Small intestine (tissue), 16 donors: ENCODE measurements at places on chromosomes 12 and 14.

- DNase-seq: no peak
These were observed 44.5 kb upstream of the SELPLG start for GRCh38 chr12:108678104-108678730.

DNA sequence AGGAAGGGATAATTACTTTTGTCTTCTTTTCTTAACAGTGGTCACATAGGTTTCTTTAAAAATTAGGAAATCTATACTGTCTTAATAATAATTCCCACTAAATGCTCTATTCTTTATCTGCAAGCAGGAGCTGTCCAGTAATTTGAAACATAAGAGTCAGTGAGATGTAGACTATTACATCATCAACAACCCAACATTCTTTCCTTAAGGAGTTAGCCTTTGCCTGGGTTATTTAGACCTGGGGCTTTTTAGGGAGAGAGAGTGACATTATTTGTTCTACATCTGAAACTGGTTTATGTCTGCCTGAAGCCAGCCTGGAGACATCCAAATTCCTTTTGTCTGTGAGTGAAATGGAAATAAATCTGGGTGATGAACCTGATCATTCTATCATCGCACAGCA lies 294.4 kb downstream of the TMTC2 start:
- no peak for DNase-seq

DNA sequence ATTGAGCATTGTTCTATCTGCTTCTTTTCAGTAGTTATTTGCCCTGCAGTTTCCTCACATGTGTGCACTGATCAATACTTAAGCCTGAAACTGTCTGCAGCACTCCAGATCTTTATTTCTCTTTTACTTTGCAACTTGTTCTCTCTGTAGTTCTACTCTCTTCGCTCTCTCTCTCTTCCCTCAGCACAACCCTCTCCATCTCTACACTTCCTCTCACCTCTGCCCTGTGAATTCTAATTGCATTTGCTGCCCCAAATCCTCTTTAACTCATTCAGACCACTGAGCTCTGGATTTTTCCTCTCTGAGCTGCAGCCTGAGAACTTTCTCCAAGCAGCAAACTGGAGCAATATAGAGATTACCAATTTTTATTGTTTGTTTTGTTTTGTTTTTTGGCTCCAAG lies 1035.5 kb downstream of the FSCB start:
- DNase-seq: no peak

GRCh38 chr14:40414386-40414785 lies 982.2 kb upstream of the FBXO33 start:
- no peak for DNase-seq

DNA sequence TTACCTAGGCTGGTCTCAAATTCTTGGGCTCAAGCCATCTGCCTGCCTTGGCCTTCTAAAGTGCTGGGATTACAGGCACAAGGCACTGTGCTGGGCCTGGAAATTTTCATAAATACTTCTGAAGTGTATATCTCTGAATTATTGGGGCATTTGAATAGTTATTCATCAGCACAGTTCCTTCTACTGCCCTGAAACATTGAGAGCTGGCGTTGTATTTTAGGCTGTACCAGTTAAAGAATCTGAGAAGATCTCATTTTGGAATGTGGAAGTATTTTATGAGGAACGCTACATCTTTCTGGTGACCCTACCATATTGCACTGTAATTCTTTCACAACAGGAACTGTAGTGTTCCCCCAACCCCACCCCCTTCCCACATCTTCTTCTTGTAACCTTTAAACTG lies 349.0 kb upstream of the RGS6 start:
- DNase-seq: no peak

GRCh38 chr12:49873361-49873934 lies 30.3 kb downstream of the FAIM2 start:
- no peak for DNase-seq

GRCh38 chr12:14810167-14810952 lies 3.6 kb downstream of the SMCO3 start:
- peak; percentile 10 for DNase-seq

DNA sequence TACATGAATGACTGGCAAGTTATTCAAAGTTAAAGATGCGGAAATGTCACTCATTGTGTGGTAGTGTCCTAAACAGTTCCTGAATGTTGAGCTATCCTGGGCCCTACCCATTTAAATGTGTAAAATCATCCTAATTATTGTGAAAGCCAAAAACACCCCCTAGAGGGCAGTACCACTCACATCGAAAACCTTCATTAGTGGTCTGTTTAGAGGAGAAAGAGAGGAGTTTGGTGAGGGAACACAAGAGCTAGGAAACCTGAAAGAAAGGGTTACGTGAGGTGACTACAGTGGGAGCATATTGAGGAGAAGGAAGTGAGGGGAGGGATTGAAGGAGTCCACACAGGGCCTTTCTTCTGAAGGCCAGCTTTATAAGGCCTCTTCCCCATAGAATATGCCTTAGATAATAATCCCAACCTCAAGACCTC lies 2.5 kb upstream of the TEP1 start:
- peak; percentile 69 for DNase-seq

- peak; percentile 47 for DNase-seq
These were observed 41.2 kb downstream of the BEGAIN start for GRCh38 chr14:100546051-100546443.

- no peak for DNase-seq
These were observed 14.8 kb downstream of the ELK3 start for GRCh38 chr12:96208801-96209549.

- no peak for DNase-seq
These were observed 27.7 kb downstream of the PPP2R5C start for GRCh38 chr14:101789222-101789621.

- DNase-seq: peak; percentile 75
These were observed 13.2 kb downstream of the TAOK3 start for GRCh38 chr12:118359541-118359915.

DNA sequence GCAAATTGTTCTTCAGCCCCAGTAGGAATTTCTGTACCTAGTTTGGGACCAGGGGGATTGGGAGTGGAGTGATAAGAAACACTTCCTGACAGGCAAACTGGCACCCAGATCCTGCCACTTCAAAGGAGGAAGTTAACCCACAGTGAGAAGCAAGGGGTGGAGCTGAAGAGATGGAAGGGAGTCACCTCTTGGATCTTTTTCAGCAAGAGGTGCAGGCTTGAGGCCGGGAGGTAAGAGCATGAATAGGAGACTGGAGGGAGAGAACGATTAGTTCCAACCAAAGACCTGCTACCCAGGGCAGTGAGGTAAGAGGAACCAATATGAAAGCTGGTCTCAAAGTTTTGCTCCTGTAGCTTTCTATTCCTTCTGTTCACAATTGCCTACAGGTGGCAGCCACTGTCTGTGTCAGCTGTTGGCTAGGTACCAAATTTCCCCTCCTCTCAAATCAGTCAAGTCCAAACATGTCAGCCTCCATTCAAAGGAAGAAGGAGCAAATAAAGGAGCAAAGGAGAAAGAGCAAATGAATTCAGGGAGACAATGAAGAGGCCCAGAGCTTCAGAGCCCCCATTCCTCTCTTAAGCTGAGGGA lies 14.9 kb upstream of the TAC3 start:
- no peak for DNase-seq

GRCh38 chr12:71900091-71900490 lies 38.6 kb upstream of the TPH2 start:
- DNase-seq: peak; percentile 1

GRCh38 chr12:95918194-95918993 lies 24.0 kb downstream of the CCDC38 start:
- DNase-seq: peak; percentile 66

DNA sequence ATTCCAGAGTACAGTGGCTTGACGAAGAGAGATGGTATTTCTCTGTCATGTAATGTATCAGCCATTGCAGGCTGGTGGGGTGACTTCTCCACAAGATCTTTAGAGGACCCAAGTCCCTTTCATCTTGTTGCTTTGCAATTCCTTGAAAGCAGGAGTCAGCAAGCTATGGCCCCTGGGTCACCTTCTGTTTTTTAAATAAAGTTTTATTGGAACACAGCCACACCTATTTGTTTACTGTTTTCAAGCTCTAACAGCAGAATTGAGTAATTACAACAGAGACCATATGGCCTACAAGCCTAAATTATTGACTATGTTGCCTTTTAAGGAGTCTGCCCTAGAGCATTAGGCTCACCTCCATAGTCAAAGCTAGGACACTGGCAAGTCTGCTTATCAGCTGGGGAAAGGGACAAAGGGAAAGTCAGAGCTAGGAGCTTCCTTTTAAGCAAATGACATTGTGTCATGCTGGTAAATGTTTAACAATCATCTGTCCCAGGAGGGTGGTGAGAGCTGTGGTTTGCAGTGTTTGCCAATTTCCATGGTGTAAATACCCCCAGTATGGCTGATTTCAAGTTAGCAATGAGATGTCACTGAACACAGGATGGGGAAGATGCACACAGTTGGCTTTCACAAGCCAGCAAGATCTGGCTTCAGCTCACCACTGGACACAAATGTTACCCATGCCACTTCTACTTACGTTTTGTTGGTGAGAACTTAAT lies 87.7 kb upstream of the PWP1 start:
- peak; percentile 18 for DNase-seq

GRCh38 chr14:24130717-24131548 lies 474 bp downstream of the FITM1 start:
- DNase-seq: no peak

GRCh38 chr12:3215410-3215975 lies 138.3 kb downstream of the TSPAN9 start:
- DNase-seq: no peak

- no peak for DNase-seq
These were observed 88.5 kb downstream of the MYRFL start for GRCh38 chr12:69913526-69913925.

- DNase-seq: no peak
These were observed 1.4 kb upstream of the RNF10 start for GRCh38 chr12:120532701-120533238.

DNA sequence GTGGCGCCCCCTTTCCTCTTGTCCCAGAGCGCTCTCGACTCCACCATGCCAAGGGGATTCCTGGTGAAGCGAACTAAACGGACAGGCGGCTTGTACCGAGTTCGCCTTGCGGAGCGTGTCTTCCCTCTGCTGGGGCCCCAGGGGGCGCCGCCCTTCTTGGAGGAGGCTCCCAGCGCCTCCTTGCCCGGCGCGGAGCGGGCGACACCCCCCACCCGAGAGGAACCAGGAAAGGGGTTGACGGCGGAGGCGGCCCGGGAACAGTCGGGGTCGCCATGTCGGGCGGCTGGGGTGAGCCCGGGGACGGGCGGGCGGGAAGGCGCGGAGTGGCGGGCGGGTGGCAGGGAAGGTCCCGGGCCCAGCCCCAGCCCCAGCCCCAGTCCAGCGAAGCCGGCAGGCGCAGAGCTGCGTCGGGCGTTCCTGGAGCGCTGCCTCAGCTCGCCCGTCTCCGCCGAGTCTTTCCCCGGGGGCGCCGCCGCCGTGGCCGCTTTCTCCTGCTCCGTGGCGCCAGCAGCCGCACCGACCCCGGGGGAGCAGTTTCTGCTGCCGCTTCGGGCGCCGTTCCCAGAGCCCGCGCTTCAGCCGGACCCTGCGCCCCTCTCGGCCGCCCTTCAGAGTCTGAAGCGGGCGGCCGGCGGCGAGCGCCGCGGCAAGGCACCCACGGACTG lies 376 bp downstream of the INSM2 start:
- DNase-seq: no peak

- no peak for DNase-seq
These were observed 142.6 kb upstream of the NCOR2 start for GRCh38 chr12:124709722-124710687.

DNA sequence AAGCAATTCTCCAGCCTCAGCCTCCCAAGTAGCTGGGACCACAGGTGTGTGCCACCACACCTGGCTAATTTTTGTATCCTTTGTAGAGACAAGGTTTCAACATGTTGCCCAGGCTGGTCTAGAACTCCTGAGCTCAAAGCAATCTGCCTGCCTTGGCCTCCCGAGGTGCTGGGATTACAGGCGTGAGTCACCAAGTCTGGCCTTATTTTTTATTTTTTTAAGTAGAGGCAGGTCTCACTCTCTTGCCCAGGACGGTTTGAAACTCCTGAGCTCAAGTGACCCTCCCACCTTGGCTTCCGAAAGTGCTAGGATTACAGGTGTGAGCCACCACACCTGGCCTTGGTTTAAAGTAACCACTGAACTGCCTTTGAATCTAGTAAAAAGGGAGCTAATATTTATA lies 56.8 kb downstream of the SPPL3 start:
- no peak for DNase-seq

GRCh38 chr12:94169966-94170689 lies 21.8 kb downstream of the PLXNC1 start:
- no peak for DNase-seq

- DNase-seq: peak; percentile 73
These were observed 256.6 kb upstream of the FOXN3 start for GRCh38 chr14:89673512-89674225.

- DNase-seq: no peak
These were observed 8.6 kb upstream of the CCDC196 start for GRCh38 chr14:66477567-66477966.

DNA sequence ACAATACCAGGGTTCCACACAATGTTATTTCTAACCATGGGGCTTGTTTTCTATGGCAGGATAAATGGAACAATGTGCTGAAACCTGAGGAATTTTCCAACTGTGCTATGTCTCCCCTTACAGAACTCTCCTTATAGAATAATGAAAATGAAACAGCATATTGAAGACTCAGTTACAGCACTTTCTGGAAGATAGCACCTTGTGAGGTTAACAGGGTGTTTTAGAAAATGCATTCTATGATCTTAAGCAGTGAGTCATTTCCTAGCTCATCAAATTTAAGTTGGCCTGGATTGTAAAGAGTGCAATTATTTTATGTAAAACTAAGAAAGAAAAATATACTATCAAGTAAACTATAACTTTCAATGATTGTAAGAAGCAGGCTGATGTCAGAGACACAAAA lies 60.1 kb upstream of the CNTN1 start:
- no peak for DNase-seq

DNA sequence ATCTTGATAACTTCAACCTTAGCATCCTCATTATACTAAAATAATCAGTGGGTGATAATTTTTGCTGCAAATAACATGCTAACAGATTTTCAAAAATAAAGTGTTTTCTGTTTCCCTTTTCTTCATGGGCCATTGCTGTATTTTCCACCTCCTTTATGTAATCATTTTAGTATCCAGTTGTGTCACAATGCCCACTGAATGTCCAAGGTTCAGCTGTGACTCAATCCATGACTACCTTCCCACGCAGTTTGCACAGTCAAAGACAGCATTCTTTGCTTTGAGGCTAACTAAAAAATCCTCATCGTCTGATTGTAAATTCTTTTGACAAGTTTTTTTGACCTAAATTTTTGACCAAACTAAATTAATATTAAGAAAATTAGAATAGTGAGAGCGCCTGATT lies 474.1 kb downstream of the FLRT2 start:
- no peak for DNase-seq

- peak; percentile 14 for DNase-seq
These were observed 182.9 kb upstream of the FAR2 start for GRCh38 chr12:28966046-28966780.
